ENCODE measurements at places on chromosomes 4 and X.

DNA sequence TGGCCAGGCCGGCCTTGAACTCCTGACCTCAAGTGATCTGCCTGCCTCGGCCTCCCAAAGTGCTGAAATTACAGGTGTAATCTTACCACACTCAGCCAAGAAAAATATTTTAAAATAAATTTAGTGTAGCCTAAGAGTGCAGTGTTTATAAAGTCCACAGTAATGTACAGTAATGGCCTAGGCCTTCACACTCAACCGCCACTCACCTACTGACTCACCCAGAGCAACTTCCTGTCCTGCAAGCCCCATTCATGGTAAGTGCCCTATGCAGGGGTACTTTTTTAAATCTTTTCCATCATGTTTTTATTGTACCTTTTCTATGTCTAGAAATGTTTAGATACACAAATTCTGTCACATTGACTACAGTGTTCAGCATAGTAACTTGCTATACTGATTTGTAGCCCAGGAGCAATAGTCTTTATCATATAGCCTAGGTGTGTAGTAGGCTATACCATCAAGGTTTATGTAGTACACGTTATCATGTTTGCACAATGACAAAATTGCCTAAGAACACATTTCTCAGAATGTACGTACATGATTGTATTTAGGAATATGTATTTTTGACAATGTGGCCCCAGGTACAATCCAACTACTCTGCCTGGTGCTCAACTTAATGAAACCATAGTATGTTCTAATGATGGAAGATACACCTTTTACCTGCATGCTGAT, 455.2 kb downstream of the PCDH7 start:
- no peak for DNase-seq

DNA sequence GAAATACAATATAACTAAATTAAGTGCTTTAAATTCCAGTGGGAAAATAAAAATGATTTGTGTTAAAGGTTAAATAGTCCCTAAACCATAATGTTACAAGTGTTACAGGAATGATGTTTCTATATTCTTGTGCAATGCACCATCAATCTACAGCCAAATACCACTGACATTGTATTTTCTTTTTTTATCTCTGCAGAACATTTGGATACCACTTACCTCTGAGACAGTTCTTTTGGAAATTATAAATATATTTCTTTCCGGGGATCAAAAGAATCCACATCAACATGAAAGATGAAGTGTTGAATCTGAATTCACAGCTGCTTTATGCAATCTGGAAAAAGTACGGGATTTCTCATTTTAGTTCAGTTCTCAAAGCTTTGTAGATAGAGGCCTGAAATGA, 518.3 kb upstream of the AGA start:
- no peak for DNase-seq

DNA sequence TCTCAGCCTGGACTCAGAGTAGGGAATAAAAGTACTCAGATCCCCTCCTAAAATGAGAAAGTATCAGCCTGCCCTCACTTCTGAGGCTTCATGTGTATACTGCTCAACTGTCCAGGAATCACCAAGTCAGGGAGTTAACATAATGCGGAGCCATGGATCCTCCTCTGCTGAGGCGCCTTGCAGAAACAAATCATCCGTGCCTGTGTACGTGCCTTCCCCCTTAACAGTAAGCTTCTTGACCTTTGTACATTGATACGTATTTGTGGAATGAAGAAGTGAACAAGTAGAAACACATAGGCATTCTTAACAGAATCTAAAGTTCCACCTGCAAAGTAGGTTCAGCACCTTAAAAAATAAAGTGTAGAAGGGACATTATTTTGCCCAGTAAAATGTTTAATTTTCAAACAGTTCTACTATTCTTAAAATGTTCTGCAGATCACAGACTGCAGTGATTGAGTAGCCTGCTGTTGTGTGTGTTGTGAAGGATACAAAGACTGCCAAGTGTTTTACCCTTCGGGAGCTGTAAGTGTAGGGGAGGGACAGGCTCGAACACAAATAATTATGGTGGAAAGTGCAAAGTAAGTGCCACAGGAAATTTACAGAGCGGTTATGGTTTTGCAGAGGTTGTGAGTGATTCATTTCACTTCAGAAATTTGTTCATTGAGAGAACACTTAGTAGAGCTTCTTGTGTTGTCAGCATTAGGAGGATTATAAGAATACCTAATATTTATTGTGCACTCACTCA, 61.9 kb downstream of the ARHGAP10 start:
- DNase-seq: no peak

DNA sequence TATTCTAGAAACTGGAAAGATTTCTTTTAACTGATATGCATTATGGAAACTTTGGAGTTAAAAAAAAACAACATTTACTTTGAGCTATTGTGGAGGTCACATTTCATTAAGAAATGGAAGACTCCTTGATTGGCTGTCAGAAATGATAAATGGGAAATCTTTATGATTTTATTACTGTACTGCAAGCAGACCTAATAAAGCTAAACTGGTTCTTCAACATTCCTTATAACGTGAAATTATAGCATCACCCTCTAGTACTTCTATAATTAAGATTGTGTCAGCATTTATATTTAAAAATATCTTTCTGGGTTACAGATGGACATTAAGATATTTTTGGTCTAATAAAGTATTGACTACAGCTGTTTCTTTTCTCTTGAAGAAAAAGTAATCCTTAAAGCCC, 213.8 kb upstream of the PACRGL start:
- DNase-seq: no peak

DNA sequence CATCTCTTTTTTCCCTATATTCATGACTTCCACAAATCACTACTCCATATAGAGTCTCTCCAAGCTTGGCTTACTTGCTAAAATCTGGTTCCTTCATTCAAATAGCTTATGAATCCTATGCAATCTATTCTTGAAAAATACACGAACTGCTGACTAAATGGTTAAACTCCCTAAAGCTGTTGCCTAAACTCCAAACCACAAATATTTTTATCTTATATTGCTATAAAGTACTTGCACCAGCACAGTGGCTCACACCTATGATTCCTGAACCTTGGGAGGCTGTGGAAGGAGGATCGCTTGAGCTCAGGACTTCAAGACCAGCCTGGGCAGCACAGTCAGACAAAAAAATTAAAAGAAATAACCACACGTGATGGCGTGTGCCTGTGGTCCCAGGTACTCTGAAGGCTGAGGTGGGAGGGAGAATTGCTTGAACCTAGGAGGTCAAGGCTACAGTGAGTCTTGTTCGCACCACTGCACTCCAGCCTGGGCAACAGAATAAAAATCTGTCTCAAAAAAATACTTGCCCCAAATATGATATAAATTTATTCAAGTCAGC, 2.2 kb downstream of the FBXO8 start:
- DNase-seq: no peak

- DNase-seq: no peak
Observed at GRCh38 chrX:51759055-51759839, 16.0 kb downstream of the GSPT2 start.

DNA sequence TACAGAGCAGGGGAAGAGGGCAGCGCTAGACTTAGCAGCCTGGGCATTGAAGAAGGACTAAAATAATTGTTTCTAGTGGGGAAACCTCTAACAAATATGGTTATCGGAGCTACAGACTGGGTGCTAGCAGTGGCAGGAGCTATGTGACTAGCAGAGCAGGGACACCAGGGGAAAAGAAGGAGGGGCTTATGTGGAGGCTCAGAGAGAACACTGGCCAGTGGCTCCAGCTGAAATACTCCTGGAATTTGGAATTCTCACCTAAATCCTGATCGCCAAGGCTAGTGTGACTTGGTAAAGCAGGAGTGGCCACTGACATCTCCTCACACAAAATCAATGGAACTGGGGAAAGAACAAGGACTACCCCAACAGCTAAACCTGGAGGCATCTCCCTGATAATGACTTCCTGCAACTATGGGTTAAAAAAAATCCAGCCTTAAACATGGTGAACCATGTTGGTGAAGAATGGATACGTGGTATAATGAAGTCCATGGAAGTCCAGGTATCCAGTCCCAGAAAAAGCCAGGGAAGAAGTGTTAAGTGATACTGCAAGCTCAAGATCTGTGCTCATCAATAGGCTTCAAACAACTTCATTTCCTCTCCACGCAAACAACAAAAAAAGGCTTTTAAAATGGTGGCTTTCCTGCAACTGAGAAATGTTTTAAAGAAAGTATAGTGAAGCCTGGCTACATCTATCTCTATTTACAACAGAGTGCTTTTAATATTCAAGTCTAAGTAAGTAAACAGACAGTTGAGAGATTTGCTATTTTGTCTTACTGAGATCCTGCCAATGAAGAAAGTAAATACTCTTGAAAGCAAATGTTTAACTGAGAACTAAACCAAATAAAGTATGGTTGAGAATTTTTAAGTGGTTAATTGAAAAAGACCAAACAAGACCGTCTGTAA, 1.8 kb downstream of the TAPT1 start:
- DNase-seq: no peak

DNA sequence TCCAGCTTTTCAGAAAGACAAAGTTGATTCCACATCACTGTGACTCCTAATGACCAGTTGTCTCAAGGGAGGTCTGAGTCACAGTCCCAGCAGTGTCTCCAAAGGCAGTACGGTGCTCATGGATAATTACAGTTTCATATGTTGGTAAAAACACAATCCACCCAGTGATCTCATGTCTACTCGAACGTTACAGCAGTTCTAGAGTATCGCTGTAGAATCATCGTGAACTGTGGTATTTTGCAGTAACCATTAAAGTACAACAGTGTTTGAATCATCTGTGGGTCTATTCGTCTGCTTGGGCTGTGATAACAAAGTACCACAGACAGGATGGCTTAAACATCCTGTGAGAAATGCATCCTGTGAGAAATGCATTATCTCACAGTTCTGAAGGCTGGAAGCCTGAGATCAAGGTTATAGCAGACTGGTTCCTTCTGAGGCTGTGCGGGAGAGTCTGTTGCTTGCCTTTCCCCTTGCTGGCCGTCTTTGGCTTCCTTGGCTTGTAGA, 121.1 kb upstream of the SORBS2 start:
- DNase-seq: no peak

DNA sequence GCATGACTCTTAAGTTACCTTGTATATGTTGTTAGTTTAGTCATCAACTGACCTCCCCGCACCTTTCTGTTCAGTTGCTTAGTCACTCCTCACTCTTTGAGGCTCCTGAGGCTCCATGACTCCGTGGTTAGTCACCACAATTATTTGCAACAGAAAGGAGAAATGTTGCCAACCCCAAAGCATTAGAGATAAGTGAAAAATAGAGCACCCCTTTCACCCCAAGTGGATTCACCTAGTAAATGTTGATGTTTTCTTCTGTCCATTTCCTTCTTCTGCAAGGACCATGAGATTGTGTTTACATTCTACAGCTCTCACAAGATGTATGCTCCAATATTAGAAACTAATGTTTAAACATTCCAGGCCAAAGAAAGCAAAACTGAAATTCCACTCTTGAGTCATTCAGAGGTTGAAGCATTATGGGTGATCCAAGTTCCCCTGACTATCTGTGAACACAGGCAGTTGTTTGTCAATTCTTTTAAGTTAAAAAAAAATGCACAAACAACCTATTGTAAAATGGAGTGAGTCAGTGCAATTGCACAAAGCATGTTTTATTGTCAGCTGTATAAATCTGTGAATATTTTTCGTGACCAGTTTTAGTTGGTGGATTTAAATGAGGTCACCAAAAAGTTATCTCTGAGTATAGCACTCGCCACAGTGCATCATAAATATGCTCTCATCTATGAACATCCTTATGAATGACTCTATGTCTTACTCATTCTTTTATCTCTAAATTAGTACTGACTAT, 552.4 kb upstream of the MAGEB2 start:
- DNase-seq: peak; percentile 38

GRCh38 chr4:18844726-18845125, 823.2 kb upstream of the LCORL start:
- no peak for DNase-seq

GRCh38 chr4:125663896-125664767, 349.4 kb downstream of the FAT4 start:
- DNase-seq: no peak

- DNase-seq: no peak
Observed at GRCh38 chr4:83392562-83392961, 57.9 kb upstream of the HPSE start.

- DNase-seq: no peak
Observed at GRCh38 chr4:139501527-139501926, 47.6 kb downstream of the RAB33B start.

GRCh38 chrX:50876551-50876950, 34.0 kb upstream of the BMP15 start:
- no peak for DNase-seq

DNA sequence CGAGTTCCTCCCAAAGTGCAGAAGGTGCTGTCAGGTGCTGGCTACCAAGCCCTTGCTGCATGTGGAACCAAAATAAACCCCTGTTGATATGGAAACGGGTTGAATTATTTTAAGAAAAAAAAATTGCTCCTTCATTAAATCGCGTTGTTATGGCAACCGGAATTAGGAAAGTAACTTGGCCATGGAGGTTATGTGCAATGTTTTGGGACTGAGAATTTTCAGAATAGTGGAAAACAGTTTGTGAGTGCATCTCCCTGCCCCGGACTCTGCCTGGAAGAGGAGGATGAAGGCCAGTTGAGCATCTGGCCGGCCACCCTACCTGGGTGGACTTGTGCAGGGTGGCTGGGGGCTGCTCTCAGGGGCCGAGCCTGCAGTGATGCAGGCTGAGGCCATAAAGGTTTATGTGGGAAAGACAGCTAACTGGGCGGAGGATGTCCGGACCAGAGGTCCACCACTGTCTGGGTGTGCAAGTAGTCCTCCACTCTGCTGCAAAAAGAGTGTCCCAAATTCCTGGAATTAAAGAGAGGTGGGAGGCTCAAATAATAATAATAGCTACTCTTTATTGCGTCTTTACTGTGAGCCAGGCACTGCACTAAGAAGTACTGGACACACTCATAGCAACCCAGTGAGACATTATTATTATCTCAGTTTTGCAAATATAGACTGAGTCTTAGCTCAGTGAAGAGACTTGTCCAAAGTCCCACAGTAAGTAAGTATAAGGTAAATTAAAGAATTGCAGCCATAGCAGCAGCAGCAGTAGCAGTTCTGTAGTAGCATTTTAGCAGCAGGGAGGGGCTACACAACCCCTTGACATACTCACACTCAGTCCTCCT, 20.6 kb downstream of the RTL5 start:
- no peak for DNase-seq

- no peak for DNase-seq
Observed at GRCh38 chr4:121693450-121693849, 3.3 kb downstream of the ANXA5 start.

- no peak for DNase-seq
Observed at GRCh38 chr4:116638592-116638991, 446.8 kb downstream of the TRAM1L1 start.

DNA sequence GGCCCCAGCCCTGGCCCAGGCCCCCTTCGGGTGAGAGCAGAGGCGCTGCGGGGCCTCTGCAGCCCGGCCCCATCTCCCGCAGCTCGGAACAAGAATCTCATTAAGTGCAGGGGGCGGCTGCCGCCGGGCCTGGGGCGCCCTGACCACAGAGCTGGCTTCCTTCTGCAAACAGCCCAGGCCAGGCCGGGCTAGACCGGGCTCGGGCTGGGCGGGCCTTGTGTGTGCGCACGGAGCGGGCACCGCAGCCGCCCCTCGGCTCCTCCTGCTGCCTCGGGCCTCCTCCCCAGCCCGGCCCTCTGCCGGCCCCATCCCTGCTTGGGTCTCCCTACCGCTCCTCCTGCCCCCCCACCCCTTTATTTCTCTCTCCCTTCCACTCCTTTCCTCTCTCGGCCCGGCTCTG, 83.3 kb downstream of the EFNB1 start:
- no peak for DNase-seq
